ENCODE measurements at places on chromosomes 4 and X.

GRCh38 chrX:55008571-55009358 is 8.6 kb downstream of the APEX2 start:
- no peak for DNase-seq

- no peak for DNase-seq
Observed at GRCh38 chr4:165440415-165441158, 61.8 kb downstream of the CPE start.

- DNase-seq = no peak
Observed at GRCh38 chr4:8090312-8090711, 68.3 kb downstream of the ABLIM2 start.

- DNase-seq = no peak
Observed at GRCh38 chr4:10184041-10184440, 67.4 kb upstream of the WDR1 start.

DNA sequence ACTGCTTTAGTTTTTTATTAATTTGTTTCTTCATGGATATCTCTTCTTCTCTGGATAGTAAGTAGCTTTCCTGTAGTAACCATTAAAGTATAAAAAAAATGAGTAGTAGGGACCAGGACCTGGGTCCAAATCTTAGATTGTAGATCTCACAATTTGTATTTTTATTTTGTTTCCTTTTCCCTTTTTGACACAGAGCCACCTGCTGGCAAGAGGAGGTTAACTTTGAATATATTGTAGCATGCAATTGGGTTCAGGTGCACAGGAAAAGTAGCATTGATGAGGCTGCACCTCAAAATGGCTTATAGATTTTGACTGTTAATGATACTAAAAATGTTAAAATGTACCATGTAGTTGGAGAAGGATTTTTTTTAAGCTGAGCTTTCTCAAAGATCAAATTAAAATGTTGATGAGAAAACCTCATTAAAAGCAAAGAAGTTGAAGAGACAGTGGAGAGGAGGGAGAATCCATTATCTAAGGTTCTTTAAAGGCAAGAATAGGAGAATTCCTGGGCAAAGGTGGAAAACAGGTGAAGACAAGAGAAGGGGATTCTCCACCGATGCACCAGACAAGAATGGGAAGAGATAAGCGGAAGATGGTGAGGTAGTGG is 48.3 kb upstream of the HPGDS start:
- no peak for DNase-seq
